NCI-H1436 treated with DMSO at 0.1 percent for 48 hours (cell line): ENCODE measurements at places on chromosomes 2 and 18.

- DNase-seq = no peak
These were observed 215.8 kb upstream of the ACVR2A start for GRCh38 chr2:147628971-147629421.

DNA sequence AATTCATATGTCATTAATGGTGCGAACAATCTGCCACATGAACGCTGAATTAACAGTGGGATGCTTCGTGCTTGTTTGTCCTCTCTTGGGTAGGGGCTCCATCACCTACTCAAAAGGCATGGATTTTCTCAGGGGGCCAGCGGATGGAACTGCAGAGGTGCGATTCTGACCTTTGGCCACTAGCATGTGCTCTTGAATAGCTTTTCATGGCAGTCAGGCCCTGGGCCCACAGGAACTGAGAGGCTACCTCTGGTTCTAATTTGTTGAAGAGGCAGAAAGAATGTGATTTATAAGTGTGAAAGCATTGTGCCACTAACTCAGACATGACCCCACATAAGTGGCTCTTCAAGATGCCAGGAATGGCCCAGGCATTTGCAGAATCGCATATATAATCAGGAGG is 283.2 kb downstream of the INSIG2 start:
- DNase-seq = no peak

DNA sequence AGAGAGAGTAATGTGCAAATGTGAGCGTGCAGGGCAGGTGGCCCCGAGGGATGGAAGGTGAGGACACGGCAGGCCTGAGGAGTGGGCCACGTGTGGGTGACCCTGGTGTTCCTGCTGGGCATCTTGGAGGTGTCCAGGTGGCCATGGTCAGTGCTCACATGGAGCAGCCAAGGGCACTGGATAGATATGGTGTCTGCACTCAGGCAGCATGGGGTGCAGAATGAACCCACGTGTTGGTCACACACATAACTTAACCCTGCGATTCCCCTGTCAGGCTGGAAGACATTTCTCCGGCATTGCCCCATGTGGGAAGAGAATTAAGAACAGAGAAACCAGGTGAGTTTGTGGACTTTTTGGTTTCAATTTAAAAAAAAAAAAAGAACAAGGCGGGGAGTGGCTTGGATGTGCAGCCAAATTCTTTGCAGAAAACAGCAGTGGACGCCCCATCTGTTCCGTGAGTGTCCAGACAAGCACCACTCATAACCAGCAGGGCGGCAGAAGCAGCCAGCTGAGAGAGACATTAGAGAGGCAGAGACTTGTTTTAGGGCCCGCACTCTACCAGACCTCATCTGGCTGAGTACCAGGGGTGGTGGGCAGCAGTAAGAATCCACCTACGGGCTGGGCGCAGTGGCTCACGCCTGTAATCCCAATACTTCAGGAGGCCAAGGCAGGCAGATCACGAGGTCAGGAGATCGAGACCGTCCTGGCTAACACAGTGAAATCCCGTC is 249.8 kb downstream of the ACKR3 start:
- no peak for DNase-seq

DNA sequence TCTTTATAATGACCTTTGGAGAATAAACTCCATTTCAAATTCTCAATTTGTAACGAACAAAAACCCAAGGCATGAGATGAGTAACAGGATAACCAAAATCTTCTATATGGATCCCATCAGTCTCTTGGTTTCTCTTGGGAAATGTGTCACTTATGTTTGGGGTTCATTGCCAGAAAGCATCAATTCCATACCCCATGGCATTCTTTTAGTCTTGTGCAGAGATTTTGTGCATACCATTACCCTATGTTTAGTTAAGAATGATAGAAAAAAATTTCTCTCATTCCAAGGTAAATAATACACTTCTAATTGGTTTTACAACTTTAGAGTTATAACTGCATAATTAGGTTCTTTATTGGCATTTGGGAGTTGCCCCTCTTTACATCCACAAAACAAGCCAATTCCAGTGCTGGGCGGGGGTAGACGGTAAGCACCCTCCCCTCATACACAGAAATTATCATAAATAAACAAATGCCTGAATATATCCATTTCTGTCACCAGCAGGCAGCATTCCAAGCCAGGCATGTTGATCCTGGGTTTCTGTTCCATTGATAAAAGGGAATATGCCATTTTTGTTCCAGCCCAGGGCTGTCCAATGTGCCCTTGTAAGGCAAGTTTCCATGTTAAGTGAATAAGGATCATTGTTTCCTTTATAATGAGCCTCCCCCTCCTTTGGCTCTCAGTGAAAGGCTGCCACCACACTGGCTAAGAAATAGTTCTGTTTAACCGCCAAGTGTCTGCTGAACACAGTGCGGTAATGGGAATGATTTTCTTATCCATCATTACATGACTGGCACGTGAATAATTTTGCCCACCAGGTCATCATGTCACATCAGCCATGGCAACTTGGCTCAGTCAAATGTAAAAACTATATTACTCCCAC is 680.1 kb upstream of the ZEB2 start:
- DNase-seq = no peak

GRCh38 chr2:5504756-5505155 is 187.4 kb upstream of the SOX11 start:
- DNase-seq = no peak

DNA sequence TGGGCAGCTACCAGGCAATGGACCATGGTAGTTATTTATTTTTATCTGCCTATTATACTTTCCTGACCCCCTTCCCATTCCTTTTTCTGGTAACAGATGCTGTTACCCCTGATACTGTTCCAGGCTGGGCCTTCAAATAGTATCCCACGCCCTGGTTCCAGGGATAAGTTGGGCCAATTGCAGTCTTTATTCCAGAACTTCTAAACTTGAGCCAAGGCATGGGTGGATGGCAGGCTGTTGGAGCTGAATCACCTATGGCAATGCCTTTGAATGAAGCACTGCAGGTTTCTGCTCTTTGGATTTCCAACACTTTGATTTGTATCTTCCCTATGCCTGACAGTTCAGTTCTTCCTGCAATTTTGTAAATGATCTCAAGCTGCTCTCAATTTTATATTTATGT is 99.2 kb upstream of the LHCGR start:
- DNase-seq = no peak

DNA sequence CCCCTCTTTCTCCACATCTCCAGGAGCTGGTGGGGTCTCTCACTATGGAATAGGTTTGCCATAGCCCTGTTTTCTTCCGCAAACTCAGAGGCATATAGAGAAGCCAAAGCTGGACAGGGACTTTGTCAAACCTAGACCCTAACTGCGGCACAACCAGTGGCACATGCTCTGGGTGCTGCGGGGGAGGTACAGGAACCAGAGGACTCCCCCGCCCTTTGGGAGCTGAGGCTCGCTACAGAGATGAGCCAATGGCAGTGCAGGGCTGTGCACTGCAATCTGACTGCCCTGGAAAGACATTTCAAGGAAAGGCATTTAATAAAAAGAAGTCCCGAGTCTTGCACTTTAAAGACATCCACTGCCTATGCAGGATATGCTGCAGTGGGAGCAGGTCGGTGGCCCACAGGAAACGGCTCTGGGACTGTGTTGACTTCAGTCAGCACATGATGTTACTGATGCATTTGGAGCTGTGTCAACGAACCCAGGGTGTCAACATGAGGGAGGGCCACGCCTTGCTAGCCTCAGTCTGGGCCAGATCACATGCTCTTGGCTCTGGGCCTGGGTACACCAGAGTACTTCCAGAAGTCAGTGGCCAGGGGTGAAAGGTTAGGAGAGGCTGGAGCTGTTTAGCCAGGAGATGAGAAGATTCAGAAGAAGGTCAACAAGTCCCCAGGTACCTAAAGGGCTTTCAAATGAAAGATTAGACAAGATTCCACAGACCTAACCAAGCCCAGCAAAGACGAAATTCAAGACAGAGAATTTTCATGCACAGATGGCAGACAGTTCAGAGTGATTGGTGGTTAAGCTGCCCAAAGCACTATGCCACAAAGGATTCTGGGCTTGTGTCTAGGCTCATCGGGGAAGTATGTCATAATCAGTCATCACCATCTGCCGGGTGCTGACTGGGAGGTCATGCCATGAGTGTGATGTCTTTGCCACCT is 8.2 kb downstream of the SLC35F6 start:
- no peak for DNase-seq

GRCh38 chr2:127515383-127515915 is 10.8 kb downstream of the IWS1 start:
- DNase-seq = no peak

GRCh38 chr2:178119179-178119922 is 7.1 kb downstream of the RBM45 start:
- DNase-seq = no peak
